ENCODE measurements at places on chromosomes 12 and 14.
A peak's percentile ranks its signal among the peaks of the same experiment; 100 is the strongest.

- DNase-seq = no peak
Observed at GRCh38 chr14:26528415-26529182, 69.2 kb downstream of the NOVA1 start.

DNA sequence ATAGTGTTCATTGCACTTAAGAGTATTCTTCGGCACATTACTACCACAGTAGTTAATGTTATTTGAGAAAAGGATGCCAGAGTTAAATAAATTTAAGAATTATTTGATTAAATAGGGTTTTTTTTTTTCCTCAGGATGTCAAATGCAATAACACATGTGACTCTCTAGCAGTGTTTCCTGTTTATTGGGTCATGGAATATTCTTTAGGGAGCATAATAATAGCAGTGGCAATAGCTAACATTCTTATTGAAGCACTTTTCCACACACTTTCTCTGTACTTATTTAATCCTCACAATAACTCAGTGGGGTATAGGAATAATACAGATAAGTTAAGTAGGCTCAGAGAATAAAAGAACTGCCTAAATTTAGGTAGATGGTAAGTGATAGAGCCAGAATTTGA lies 44.3 kb downstream of the SCYL2 start:
- DNase-seq = no peak

GRCh38 chr12:45732250-45732649 lies 2.7 kb downstream of the ARID2 start:
- DNase-seq = peak; percentile 32

- DNase-seq = peak; percentile 95
Observed at GRCh38 chr12:123115409-123116121, 35.3 kb downstream of the PITPNM2 start.

- no peak for DNase-seq
Observed at GRCh38 chr12:42884116-42884515, 294.6 kb upstream of the PRICKLE1 start.

- no peak for DNase-seq
Observed at GRCh38 chr12:79487386-79488110, 203.2 kb downstream of the PAWR start.

DNA sequence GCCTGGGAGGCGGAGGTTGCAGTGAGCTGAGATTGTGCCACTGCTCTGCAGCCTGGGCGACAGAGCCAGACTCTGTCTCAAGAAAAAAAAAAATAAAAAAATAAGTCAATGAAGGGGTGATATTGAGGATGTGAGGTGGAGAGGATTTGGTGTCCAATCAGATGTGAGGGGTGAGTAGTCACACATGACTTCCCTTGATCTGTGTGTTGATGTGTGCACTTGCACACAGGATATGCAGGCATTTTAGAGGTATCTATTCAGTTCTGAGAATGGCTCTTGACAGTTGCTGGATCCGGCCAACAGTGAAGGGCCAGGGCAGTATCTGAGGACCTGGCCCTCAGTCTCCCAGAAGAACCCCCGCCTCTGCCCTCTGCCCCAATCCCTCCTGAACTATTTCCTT lies 7.8 kb upstream of the SP7 start:
- no peak for DNase-seq

DNA sequence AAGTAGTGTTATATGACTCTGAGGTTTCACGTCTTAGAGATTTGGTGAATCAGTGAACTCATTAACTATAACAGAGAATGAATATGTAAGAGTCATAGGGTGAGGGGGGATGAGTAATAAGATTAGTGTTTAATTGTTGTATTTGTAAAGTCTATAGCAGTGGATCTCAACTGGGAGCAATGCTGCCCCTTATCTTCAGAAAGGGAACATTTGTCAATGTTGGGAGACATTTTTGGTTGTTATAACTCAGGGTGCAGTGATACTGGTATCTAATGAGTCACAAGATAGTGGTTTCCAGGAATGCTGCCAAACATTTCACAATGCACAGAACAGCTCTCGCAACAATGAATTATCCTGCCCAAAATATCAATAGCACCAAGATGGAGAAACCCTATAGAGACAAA lies 1193.7 kb downstream of the GALC start:
- DNase-seq = peak; percentile 93

- DNase-seq = peak; percentile 28
Observed at GRCh38 chr12:107282628-107283027, 189.3 kb upstream of the CRY1 start.

GRCh38 chr12:72505227-72505626 lies 233.1 kb downstream of the TRHDE start:
- no peak for DNase-seq

DNA sequence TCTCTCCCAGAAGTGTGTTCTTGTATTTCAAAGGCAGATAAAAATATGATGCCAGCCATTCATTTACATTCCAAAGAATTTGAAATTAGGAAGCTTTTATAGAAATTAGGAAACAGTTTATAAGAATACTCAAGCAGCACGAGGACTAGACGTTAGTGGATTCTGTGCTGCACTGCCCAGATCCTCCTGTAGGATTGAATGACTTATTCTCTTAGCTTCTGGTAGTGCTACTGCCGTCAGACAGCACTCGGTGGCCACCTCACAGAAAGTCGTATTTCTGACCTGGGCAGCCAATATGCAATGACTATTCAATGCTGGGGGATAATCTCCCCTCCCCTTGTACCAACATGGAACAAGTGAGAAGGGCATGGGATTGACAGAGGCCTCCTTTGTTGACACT lies 326.4 kb downstream of the RPL10L start:
- no peak for DNase-seq

- DNase-seq = no peak
Observed at GRCh38 chr14:21163871-21164291, 8.0 kb upstream of the OR5AU1 start.

- no peak for DNase-seq
Observed at GRCh38 chr12:113735131-113735530, 231.0 kb downstream of the RBM19 start.

GRCh38 chr12:124804011-124804621 lies 59.5 kb downstream of the SCARB1 start:
- DNase-seq = peak; percentile 44

- peak; percentile 43 for DNase-seq
Observed at GRCh38 chr12:124653169-124653931, 85.9 kb upstream of the NCOR2 start.

- no peak for DNase-seq
Observed at GRCh38 chr12:130484221-130484620, 146.5 kb downstream of the PIWIL1 start.

DNA sequence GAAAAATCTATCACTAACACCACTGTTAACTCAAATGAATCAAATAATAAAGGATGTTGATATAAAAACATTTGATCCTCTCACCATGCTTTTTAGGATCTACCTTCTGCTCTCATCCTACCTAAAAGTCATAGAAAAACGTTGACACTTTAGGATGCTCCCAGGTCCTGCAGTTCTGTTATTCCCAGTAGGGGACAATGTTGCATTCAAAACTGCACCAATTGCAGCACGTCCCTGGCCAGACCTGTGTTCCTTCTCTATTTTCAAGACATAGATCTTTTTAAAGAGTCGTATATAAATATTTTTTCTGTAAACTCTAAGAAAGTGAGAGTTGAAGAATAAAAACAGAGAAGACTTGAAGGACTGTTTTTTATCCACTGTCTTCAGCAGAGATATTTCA lies 8.8 kb downstream of the AICDA start:
- DNase-seq = peak; percentile 6

DNA sequence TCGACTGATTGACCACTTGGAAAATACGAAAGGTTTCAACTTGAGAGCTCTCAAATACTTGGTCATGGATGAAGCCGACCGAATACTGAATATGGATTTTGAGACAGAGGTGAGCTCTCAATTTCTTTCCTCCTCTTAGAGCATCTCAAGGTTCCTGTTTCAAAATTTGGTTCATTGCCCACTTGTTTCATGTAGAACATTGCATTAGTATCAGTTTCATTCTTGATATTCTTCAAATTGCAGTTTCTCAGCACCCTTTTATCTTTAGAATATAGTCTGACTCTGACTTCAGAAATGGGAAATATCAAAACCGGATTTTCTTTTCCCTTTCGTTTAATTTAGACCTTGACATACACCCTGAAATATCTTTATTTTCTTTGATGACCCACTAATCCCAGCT lies 8.8 kb downstream of the DDX47 start:
- DNase-seq = no peak

DNA sequence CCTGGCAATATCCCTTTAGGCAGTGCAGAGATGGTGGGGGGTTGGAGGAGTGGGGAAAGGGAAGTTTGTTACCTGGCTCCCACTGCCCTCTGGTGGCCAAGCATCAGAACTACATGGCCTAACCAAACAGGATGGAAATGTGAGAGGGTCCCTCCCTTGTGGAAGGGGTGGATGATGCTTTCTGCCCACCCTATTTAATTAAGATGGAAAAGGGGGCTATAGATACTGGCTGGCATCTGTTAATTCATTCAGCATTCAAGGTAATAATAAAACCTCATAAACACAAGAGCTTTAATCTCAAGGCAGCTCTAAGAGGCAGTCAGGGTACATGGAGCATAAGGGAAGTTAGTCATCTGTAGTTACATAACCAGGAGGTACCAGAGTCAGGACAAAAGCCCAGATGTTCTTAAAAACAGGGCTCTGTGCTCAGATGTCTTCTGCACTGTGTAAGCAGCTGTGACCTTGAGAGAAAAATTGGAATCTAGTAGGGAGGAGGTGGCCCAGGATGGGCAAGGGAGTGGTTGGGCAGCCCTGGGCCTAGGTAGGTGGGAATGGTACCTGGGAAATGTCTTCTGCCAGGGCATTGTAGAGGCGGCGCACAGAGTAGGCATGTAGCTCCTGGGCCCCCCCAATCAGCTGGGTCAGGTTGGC lies 4.6 kb downstream of the AP1G2 start:
- peak; percentile 67 for DNase-seq
